ENCODE measurements at places on chromosomes 5 and 9.

GRCh38 chr9:21689854-21690253 is 112.6 kb upstream of the MTAP start:
- DNase-seq: no peak

DNA sequence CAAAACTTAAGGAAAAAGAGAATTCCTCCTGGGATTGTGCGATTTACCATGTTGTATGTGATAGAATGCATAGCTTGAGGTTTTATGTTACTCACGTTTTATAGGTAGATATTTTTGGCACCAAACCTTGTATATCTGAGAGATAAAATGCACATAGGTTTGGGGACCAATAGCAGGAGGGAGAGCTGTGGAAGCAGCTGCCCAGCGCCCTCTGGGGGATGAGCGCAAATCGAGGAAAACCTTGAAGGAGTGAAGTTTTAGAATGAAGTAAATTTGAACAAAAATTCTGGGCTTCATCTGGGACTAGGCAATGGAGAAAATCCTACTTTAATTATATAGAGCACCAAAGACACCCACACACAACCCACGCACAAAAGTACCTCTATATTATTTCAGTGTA is 197.0 kb downstream of the ADCY2 start:
- DNase-seq: peak; percentile 40

DNA sequence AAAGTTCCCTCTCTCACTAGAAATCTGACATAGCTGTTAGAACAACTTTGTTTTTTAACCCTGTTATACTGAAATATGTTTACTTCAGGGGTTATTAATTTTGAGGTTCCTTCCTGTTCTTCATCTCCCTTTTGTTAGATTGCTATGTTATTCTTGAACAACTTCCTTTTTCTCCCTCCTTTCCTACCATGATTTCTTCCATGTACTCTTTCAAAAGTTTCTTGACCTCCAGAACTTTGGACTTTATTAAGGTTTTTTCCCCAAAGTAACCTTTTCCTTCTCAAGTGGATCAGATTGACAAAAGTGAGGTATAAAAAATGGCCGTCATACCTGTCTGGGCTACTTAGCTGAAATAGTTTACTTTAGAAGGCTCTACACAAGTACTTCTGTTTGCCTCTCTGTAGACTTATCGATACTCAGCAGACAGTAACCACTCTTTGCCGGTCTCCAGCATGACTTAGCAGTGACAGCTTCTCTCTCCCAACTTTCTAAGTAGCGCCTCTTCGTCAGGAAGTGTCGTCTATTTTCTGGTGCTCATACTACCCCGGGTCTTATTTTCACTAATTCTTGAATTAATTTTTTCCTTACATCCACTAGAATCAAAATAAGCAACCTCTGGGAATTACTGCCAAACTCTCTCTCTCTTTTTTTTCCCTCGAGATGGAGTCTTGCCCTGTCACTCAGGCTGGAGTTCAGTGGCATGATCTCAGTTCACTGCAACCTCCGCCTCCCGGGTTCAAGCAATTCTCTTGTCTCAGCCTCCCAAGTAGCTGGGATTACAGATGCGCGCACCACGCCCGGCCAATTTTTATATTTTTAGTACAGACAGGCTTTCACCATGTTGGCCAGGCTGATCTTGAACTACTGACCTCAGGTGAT is 19.7 kb downstream of the NFIL3 start:
- DNase-seq: no peak

GRCh38 chr5:179768326-179769085 is 25.3 kb upstream of the LTC4S start:
- no peak for DNase-seq

All from DMS53 (cell line).